ENCODE measurements at places on chromosomes 5 and 9.

DNA sequence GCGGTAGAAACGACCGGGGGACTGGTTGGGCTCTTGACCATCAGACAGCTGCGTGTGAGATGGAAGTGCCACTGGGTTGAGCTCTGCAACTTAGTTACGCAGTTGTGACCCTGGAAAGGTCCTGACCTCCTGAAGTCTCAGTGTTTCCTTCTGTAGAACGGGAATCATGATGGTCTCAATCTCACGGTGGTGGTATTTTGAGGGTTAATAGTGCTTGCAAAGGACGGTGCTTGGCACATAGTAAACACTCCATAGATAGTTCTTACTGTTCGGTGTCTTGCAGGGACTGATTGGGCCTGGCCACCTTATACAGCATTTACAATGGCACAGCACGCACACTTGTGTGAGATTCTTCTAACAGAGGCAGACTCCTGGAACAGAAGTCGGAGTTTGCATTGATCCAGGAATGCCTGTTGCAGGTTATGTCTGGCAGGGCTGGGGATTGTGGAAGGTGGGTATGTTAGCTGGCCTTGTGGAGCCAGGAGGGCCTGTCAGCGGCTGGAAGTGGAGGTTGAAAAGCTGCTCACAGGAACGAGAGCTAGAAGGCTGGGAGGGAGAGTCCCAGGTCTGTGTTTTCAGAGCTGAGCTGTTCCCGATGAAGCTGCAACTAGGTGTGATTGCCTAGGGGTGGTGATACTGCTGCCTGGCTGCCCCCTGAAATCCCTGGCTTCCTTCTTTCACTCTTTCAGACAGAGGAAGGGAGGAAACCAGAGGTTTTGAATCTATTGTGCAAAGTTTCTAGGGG, 962 bp upstream of the TXN start:
- DNase-seq, result no peak

GRCh38 chr5:16869821-16870796, 66.0 kb downstream of the MYO10 start:
- no peak for DNase-seq

- DNase-seq, result no peak
These were observed 5.9 kb upstream of the TAL2 start for GRCh38 chr9:105656131-105656921.

- no peak for DNase-seq
These were observed 424.6 kb upstream of the KLF4 start for GRCh38 chr9:107914151-107914550.

GRCh38 chr5:96483878-96484277, 50.8 kb upstream of the PCSK1 start:
- no peak for DNase-seq

DNA sequence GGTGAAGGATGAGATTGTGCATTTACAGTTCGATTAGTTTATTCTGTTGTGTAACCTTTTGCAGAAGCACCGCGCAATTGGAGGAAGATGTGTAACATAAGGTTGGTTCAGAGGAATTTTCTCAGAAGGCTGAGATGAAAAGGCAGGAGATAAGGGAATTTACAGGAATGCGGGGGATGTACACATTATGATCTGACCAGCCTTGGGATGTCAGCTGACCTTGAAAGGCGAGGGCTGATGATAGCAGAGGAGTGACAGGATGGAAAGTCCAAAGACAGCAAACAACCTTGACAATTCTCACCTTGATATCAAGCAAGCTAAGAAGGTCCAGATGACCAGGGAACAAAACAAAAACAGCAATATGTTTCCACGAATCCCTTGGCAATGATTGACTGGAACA, 88.8 kb downstream of the OTULIN start:
- DNase-seq, result no peak

DNA sequence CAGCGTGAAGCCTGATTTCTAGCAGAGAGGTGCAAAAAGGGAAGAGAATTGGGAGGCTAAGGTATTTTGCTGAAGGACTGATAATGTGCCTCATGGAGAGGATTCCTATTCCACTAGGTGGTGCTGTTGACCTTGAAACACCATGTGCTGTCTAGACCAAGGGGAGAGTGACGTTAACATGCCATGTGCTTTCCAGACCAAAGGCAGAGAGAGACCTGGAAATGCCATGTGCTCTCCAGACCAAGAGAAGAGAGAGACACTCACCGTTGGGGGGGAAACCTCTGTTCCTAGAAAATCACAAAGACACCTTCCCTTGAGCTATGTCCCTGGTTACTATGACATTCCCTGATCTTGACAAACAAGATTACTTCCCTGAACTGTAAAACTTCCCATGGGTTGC, 286.0 kb upstream of the TUSC1 start:
- no peak for DNase-seq

- DNase-seq, result no peak
These were observed 30.7 kb downstream of the AOPEP start for GRCh38 chr9:94757158-94757557.
